ENCODE measurements at places on chromosomes 12 and 14.

GRCh38 chr14:33900706-33901105, 50.2 kb downstream of the EGLN3 start:
- no peak for DNase-seq

- DNase-seq, result no peak
These were observed 14.7 kb downstream of the CDCA4 start for GRCh38 chr14:105005929-105006830.

GRCh38 chr14:99605299-99605961, 1.4 kb upstream of the CCDC85C start:
- peak; percentile 82 for DNase-seq

DNA sequence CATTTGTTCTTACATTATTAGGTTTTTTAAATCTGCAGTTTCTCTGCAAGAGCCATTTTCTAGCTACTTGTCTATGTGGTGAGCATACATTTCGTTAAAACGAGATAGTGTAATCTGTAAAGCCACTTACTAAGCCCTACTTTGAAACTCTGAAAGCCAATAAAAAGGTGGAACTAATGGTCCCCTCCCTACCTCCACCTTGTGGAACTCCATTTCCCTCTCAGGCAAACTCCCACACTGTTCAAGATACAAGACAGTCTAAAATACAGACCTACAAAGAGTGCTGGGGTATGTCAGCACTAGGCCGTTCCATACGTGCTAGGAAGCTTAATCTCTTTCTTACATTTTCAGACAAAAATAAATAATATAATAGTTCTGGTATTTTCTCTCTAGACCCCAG, 74.1 kb downstream of the DUSP6 start:
- DNase-seq, result peak; percentile 7

DNA sequence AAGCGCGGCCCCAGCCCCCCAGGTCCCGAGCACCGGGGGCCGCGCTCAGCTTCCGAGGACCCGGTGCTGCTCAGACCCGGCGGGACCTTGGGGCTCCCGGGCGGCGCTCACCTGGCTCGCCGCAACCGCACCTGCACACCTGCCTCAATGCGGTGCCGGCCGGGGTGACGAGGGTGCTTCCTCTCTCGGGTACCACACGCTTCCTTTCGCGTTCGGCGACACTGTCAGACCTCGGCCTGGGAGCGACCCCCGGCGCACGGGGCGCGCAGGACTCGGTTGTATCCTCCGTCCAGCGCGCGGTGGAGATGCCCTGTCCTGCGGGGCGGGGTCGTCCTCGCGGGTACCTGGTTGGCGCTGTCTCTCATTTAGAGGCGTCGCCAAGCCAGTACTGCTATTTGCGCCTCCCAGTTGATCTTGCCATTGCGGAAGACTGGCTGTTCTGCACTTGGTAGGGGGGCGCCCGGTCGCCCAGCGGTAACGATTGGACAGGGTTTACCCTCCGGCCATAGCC, 718 bp downstream of the PACS2 start:
- no peak for DNase-seq

DNA sequence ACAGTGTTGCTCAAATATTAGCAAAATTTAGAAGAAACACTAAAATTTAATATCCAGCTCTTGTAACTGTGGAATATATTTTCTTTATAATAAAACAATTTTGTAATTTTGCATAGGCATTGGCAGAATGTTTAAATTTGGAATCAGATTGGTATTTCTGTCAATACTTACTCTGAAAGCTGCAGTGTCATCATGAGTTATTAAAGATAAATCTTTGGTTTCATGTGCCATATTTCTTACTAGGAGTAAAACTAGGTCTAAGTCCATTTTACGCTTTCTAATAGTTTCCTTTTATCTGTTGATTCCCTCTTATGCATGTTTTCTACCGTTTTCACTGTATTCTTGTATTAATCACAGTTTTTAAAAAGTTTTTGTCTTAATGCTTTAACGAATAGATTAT, 49.7 kb downstream of the CCDC91 start:
- no peak for DNase-seq

- DNase-seq, result no peak
These were observed 3.2 kb downstream of the SPTLC2 start for GRCh38 chr14:77613201-77613600.

- no peak for DNase-seq
These were observed 708.0 kb downstream of the MED13L start for GRCh38 chr12:115569345-115570068.

DNA sequence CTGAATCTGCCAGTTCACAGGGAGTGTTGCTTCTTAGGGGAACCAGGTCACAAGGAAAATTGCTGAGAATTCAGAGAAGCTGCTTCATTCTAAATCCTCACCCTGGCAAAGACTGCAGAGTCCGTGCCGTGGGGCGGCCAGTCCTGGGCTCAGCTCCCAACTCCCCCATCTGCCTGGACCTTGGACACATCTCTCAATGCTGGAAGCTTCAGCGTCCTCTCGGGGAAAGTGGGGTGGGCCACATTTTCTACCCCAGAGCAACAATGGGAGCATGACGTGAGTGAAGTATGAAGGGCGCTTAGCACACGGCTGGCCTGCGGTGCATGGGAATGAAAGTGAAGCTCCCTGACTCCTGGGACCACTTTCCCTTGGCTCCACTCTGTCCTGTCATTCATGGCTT, 31.2 kb downstream of the HVCN1 start:
- no peak for DNase-seq

DNA sequence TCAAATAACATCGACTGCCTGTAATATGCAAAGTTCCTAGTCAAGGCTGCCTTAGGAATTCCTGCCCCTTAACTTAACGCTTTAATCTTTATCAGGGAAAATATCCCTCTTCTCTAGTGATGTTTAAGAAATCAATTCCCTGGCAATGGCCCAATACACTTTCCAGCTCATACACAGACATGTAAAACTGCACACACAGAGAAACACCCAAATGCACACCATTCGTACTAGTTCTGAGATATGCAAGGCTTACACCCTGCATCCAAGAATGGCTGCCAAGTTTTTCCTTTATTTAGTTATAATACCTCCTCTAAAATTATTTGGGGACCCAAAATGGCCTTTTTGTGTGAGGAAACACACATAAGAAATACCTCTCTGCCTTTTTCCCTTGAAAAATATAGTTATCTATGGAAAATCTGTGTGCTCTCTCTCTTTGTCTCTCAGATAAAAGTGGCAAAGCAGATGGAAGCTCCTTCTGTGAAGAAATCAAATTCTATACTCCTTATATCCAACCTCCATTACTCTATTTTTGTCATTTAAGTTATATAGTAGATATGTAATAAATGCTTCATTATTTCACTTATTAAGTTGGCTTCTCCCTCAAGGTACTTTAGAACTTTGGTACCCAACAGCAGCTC, 120.0 kb upstream of the MDM1 start:
- no peak for DNase-seq

DNA sequence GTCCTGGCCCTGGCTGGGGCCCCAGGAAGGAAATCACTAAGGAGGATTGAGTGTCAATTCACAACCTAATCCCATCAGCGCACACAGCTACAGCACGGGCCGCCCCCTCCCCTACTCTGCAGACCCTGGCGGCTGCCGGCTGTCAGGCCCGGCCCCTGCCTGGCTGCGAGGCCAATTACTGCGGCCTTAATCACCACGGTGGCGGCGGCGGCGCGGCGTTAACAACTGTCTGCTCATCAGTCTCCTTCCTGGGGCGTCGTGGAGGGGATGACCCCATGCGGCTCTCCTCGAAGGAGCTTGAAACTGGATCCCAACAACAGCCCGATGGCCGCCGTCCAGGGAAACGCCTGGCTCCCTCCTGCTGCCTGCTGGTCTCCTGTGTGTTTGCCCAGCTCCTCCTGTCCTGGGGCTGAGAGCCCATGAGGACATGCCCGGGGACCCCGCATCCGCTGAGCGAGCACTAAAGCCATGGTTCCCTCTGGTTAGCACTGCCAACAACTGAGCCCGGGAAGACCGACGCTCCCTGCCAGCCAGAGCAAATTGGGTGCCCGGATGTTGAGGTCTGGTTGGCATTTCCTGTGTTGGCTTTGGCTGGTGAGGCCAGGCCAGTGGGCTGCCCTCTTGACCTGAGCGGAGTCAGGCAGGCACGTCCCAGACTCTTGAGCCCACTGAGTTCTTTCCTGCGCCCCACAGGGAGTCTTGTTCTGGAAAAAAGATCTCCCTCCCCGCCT, 21.8 kb upstream of the EIF2B2 start:
- DNase-seq, result no peak

- DNase-seq, result peak; percentile 87
These were observed at the start of gene ANAPC7 for GRCh38 chr12:110403146-110403975. TSS of gene ANAPC7 (minus strand) at chr12:110403708. CDS start at chr12:110403627, 81 bp downstream.

DNA sequence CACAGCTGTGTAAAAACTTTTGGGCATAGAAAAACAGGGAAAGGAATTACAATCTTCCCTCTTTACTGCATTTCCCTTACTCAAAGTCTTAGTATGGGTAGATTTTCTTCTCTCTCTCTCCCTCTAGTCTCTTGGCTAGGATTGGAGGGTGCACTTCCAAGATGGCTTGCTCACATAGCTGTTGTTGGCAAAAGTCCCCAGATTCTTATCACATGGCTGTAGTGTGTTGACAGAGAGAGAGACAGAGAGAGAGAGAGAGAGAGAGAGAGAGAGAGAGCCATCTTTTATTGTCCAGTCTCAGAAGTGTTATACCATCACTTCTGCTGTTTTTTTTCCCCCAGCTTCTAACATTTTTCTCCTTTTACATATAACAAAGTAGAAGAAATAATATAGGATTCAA, 6.3 kb upstream of the OR4E2 start:
- no peak for DNase-seq

GRCh38 chr12:47084172-47084571, 4.4 kb upstream of the AMIGO2 start:
- no peak for DNase-seq

DNA sequence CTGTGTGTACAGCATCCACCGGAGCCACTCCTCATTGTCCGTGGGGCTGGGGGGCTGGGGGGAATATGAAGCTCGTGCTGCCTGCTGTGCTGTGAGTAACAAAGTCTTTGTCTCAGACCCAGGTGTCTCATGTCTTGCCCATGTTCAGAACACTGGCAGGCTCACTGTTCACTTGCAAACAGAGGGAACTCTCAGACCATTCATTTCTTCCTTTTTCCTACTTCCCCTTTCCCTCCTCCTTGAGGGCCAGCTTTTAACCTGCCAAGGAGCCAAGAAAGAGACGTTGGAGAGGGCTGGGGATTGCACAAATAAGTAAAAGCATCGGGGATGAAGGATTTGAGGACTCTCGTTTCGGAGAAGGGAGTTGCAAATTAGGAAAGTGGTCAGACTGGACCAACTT, 21.6 kb downstream of the GPR132 start:
- no peak for DNase-seq

DNA sequence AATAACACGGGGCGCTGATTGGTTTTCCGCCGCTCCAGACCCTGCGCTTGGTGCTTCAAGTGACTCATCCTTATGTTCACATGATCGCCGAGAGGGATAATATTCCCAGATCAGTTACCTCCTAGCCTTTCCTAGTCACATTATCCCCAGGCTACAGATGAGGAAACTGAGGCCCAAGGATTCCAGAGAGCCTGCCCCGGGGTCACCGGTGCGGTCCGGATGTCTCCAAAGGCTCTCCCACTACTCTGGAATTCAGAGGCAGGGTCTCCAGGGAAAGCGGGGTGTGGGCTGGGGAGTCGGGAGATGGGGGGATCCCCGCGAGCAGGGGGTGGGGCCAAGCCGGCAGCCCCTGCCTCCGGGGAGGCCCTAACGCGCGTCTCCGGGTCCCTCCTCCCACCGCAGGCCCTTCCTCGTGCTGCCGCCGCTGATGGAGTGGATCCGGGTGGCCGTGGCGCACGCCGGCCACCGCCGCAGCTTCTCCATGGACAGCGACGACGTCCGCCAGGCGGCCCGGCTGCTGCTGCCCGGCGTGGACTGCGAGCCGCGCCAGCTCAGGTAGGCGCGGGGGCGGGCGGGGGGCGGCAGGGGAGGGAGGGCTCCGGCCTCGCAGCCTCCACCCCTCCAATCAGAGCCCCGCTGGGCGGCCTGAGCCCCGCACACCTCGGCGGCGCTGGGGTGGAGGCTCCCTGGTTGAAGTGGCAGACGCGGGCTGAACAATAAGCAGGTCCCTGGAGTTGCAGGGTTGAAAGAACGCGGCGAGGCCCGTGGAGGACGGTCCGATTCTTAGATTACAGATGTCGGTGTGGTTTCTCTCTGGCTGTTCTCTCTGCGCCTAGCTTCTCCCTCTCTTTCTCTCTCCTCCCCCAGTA, 104.6 kb upstream of the PWP1 start:
- no peak for DNase-seq

DNA sequence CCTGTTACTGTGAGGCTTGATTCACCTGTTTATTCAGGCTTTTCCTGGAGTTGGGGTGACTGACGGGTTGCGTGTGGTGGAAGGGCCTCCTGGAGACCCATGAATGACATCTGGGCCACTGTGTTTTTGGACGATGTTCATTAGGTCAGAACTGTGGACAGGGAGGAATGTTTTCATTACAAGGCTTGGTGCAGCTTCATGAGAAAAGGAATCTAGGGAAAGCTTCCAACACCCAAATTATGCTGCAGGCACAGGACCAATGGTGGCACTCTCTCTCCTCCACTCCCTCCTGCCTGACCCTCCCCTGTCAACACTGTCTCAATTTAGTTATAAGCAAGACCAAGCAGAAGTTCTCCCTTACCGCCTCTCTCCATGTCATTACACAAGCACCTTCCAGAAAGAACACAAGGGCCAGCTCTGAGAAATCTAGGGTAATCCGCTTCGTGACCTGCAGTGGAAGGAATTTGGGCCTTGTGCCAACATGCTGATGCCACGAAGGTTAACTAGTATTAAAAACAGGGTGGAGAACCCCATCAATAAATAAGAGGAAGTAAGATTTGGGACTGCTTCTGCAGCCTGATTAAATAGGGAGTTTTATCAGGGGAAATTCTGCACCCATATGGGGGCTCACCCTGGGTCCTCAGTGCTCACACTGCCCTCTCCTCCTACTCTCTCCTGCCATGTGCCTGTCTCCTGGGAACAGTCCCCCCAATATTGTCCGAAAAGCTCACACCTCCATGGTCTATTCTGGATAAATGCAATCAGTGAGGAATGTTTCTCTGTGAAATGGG, 200.3 kb downstream of the KTN1 start:
- no peak for DNase-seq

- no peak for DNase-seq
These were observed 33.6 kb upstream of the MAP3K9 start for GRCh38 chr14:70842851-70843462.

DNA sequence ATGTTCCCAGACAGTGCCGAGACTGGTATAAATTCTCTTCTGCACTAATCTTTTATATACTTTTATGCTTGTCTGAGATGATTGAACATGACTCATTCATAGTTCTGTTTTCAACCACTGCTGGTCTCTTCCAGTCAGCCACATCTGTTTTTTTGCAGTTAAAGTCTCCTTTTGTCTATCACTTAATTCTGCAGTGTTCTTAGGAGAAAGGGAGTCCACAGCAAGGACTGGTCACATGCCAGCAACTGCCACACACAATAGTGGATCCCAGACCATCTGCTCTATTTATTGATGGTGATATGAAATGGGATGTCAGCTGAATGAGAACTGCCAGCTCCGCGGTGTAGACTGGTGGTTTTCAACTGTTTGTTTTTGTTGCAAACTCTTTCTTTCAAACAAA, 379.8 kb downstream of the MED13L start:
- no peak for DNase-seq

DNA sequence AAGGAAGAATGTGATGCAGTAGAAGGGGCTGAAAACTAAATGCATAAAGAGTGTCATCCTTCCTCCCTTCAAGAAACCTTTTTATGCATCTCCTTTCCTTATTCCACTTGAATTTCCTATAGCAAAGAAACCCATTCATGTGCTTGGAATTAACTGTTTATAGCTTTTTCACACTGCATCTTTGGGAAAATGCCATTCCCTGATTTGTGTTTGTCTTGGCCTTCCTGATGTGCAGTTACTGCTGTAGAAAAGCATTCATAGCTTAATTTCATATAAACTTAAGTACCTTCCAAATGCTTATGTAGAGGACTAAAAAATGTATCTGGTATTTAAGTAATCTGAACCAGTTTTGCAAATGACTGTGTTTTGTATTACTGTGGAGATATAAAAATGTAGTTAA, 61.8 kb downstream of the SDR9C7 start:
- DNase-seq, result no peak

All from Jurkat, Clone E6-1 (cell line).